Activated CD4-positive, alpha-beta memory T cell treated with anti-CD3 and anti-CD28 coated beads for 36 hours (primary cell): ENCODE measurements at places on chromosomes 3 and 15.

GRCh38 chr3:114727373-114727772, 419.7 kb downstream of the ZBTB20 start:
- no peak for DNase-seq

DNA sequence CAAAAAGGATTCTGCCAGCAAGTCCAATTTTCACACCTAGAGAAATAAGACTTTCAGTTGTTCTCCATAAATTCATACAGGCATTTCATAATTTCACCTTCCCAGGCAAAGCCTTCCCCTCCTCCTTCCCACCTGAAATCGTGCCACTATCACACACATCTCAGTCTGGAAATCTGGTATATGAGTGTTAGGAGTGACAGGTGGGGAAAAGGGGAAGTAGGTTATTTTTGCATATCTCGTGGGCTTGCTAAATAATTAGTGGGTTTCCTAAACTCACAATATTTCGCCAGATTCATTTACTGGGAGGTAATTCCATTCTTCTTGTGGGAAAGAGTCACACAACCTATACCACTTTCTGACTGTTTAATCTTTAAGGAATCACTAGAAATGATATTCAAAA, 7.4 kb downstream of the ALDH1A2 start:
- DNase-seq = no peak

- DNase-seq = no peak
These were observed 516.8 kb upstream of the PROK2 start for GRCh38 chr3:72301779-72302178.

DNA sequence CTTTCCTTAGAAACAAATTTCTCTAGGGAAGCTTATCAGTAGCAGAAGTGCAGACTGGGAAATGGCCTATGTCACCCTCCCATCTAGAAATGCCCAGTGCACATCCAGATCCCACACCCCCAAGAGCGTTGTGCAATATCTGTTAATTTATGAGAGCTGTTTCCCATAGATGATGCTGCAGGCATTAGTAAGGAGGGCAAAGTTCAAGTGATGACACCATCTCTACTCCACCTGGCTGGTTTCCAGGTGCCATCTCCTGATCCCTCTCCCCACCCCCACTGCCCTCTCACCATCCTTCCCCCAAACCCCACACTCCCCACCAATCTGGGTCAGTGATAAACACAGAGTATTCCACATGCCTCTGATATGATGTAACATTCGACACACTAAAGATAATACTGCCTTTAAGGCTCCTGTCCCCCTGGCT, 39.4 kb downstream of the AGTR1 start:
- no peak for DNase-seq

DNA sequence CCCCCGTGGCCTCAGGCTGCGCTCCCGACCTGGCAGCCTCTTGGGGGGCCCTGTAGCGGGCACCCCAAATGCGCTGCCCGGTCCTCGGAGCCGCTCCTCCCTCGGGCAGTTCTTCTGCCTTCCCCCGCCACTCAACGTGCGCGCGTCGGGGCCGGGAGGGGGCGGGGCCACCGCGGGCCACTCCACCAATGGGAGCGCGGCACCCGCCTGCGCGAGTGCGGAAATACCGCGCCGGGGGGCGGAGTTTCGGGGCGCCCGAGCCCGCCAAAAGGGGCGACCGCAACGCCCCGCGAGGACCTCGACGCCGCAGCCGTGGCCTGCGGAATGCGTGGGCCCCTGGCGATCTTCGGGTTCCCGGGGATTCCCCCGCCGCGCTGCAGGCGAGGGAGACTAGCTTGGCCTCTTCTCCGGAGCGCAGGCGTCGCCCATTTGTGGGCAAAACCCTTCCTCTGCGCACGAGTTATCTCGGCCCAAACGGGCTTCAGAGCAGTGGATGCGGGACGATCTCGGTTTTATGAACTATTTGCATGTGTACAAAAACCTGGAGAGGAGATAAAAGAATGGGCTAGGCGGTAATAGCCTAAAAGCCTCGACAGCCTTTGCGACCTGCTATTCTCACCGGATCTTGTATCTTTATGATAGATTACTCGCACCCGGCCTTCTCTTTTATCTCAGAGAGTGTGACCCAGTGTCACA, at the start of gene TASOR:
Gene TASOR, minus strand, starts transcription at position 144 of the 696 bp plus-strand sequence. CDS start 259 bp downstream, outside the sequence.
- peak; percentile 90 for DNase-seq

GRCh38 chr3:126946405-126946804, 36.5 kb upstream of the PLXNA1 start:
- no peak for DNase-seq

- peak; percentile 70 for DNase-seq
These were observed 731 bp downstream of the FYTTD1 start for GRCh38 chr3:197750396-197750831.

DNA sequence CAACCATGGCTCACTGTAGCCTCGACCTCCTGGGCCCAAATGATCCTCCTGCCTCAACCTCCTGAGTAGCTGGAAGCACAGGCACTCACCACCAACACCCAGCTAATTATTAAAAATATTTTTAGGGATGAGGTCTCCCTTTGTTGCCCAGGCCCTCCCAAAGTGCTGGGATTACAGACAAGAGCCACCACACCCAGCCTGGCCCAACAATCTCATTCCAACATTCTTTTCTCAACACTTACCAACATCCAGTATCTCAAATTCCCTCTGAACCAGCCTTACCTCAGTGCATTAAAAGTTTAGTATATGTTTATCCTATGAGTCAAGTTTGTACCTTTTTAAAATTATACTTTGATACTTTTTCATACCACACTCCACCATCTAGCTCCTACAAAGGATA, 25.0 kb downstream of the ANXA2 start:
- DNase-seq = no peak

DNA sequence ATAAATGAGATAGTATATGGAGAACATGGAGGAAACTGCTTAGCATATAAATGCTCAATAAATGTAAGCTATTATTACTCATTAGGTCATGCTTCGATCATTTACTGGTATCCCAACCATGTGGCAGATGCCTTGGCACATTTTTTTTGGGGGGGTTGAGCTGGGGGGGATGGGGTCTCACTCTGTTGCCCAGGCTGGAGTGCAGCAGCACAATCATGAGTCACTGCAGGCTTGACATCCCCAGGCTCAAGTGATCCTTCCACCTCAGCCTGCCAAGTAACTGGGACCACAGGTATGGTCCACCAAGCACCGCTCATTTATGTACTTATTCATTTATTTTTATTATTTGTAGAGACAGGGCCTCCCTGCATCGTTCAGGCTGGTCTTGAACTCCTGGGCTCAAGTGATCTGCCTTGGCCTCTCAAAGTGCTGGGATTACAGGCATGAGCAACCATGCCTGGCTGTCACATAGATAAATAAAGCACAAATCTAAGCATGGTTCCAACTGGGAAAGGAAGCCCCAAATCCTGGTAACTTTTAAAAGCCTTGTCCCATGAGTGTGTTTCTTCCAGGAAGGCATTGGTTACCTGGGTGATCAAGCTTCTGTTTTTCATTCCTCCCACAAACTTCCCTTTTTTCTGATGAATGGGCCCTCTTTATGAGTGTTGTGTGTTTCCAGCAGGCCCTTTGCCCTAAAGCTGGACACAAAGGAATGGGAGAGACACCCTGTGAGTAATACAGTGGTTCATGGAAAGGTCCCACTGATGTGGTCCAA, 147.4 kb upstream of the UMPS start:
- DNase-seq = no peak

GRCh38 chr3:119148493-119149180, 2.7 kb downstream of the TEX55 start:
- no peak for DNase-seq

DNA sequence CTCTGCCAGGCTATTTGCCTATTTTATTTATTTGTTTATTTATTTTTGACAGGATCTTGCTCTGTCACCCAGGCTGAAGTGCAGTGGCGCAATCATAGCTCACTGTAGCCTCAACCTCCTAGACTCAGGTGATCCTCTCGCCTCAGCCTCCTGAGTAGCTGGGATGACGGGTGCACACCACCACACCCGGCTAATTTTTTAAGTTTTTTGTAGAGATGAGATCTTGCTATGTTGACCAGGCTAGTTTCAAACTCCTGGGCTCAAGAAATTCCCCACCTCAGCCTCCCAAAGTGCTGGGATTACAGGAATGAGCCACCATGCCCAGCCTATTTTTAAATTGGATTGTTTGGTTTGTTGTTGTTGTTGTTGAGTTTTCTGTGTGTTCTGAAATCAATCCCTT, 5.5 kb downstream of the NDUFB5 start:
- no peak for DNase-seq

DNA sequence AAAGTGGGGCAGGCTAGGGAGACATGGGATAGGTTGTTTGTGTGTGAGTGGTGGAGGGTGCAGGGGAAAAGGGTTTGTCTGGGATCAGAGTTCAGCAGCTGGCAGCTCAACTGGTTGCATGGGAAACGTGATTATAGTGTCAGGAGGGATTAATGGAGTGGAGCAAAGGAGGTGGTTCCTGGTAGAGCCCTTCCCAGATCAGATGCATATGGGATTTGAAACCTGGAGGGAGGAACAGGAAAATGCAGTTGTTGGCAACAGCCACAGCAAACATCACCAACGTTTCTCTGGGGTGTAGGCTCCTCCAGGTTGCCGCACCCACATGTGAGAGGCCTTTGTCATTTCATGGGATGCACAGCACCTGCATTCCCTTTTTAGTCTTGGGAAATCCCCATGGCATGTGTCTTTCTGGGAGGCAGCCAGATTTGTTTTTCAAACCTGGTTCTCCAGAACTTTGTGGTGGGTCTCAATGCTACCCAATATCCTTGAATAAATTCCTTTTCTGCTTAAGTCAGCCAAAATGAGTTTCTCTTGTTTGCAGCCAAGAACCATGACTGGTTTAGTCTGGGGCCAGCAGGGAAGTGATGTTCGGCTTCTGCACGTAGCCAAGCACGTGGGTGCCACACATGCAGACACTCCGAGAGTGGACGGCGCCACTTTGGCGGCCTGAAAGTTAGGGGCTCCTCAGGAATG, 61.3 kb downstream of the BDH1 start:
- no peak for DNase-seq

- DNase-seq = no peak
These were observed 35.6 kb downstream of the CTSH start for GRCh38 chr15:78909160-78909695.

DNA sequence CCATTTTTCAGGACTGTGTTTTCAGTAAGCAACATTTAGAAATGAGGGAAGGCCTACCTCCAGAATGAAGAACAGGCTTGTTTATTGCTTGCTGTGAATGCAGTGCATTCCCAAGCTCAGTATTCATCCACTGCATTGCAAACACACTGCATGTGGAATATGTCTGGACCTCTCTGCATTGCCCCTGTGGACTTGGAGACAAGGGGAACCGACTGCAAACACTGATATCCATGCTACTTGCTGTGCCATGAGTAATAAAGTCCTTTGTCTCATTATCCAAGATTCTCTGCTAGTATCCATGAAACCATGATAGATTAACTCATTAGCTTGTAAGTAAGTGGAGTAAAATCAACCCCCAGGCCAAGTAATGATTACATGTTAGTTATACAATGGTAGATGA, 301.2 kb upstream of the NR2E3 start:
- no peak for DNase-seq

- peak; percentile 47 for DNase-seq
These were observed 539.0 kb downstream of the FGF12 start for GRCh38 chr3:192188218-192188835.

DNA sequence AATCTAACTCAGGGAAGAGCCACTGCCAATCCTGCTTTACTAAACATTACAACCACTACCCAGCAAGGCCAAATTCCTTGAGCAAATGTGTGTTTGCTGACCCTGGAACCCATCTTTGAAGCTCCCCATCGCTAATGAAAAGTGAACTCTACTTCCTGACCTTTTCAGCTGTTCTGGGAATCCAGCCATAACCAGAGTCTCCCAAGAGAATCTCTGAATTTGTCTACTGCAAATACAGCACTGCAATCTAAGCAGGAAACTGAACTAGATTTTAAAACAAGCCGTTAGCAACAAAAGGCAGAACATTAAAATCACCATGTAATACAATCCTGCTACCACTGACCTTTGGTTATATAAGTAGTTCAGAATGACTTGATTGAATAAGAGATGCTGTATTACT, 309.2 kb downstream of the MAGI1 start:
- DNase-seq = no peak

DNA sequence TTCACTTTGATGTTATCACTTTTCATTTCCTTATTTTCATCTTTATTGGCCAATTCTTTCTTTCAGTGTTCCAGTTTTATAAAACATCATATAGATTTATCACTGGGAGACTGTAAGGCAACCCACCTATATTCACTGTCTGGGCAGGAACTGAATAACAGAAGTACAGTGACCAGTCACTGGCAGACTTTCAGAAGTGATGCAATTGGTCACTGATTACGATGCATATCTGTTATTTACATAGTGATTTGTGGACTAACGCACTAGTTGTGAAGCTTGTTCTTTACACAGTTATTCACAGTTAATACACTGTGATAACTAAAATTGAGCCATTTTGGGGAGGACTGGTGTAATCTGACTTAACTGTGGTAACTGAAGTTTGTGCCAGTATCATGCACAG, 190.2 kb upstream of the DPH6 start:
- no peak for DNase-seq

DNA sequence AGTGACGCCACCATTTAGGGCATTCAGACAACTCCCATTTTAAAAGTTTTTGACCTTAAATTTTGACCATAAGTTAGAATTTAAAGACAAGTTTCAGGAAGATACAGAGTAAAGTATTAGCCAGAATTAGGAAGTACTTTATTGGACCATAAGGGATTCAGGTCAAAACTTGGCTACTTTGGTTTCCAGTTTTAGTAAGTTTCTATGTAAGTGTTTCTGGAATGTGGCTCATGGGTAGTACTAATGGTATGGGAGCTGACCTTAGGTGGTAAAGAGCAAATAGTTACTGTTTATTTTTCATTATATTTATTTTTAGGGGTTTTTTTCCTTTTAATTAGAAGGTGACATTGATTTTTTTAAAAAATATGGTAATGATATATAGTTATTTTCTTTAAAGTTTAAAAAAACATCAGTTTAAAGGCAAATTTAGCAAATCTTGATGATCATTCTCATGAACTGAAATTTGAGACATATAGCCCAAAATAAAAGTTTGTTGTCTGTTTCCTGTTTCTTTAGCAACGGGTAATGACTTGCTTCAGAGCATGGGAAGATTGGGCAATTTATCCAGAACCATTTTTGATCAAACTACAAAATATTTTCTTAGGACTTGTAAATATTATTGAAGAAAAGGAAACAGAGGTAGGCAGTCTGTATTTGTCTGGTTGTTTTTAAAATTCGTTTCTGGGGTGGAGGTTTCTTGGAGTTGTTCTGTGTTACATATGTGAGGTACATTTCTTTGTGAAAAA, 34.3 kb downstream of the U2SURP start:
- DNase-seq = no peak

GRCh38 chr3:100496711-100497261, 4.4 kb downstream of the TMEM45A start:
- no peak for DNase-seq
